ENCODE measurements at places on chromosomes 12 and 14.

DNA sequence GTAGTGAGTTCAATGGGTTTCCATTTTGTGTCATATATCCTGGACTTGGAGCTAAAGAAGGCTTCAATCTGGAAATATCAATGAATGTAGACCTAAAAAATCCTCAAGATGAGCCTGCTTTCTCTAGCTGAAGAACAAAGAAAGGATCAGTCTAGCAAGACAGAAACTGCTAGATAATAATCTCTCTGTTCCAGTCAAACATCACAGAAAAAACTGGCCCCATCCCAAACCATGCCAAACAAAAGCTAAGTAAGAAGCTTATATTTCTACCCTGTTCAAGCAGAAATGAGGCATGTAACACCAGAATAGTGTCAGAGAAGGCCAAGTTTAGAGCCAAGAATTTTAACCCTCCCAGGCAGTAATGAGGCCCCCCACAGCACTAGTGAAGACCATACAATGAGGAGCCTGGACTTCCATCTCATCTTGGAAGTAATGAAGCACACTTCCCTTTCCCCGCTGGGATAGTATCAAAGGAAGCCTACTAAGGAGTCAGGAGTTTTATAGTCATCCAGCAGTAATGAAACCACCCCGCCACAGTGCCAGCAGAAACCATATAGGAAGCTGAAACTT, 95.8 kb downstream of the NELL2 start:
- no peak for DNase-seq

GRCh38 chr12:104458694-104459367, 2.1 kb downstream of the CHST11 start:
- DNase-seq = no peak

- DNase-seq = no peak
Observed at GRCh38 chr14:38174711-38175110, 33.0 kb upstream of the SSTR1 start.

DNA sequence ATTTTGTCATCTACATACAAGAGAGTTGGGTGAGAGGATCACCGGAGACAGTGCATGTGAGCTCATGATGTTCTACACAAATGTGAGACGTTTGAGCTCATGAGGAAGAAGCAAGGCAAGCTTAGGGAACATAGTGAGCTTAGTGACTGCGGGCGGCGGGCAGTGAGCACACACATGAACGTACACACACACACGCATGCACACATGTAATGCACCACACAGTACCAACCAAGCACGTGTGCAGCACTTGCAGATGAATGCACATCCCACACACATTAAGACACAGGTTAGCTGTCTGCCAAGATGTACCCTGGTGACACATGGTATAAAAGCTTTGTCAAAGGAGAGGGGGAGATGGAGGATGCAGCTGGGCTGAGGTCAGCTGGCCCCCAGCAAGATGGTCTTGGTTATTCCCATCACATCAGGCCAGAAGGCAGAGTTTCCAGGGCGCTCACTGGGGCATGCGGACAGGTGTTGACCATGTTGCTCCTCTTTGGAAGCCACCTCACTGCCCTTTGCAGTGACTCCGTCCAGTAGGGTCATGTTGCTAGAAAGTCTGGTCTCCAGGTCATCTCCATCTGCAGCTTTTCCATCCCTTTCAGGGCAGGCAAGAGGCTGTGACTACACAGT, 8.7 kb upstream of the CACNA2D4 start:
- DNase-seq = no peak

DNA sequence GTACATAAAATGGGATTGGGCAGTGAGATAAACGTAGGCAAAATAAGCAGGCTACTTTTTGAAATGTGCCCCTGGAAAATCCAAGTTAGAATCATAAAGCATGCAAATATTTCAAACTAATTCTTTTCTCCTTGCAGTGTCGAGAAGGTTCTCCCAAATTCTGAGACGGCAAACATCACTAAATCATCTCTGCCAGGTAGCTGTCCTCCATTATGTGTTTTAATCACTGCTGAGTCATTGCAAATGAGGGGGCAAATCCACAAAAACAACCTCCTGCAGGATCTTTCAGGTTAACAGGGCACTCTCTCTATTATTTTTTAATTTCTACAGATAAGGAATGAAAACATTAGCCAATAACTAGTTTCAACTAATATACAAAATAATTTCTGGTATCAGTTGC, 63.2 kb upstream of the RIC8B start:
- no peak for DNase-seq
